ENCODE measurements at places on chromosomes 5 and 9.

GRCh38 chr9:27369591-27369990 is 72.6 kb upstream of the EQTN start:
- no peak for DNase-seq

GRCh38 chr5:132271251-132272246 is 14.1 kb downstream of the PDLIM4 start:
- no peak for DNase-seq

DNA sequence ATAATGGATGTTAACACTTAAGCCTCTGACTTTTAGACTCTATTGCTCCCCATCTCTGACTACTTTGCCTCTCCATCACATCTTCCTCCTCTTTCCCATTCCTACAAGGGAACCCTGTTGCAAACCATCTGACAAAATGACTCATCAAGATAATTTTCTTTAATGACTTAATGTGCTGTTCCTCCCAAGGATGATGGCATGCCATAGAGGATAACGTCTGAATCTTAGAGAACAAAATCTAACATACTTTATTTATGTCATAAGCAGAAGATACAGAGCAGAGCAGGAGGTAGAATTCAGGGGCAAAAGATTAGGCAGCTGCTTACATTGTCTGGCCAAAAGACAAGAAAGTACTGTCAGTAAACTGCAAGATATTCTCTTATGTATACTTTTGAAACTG is 76.8 kb downstream of the FGF10 start:
- no peak for DNase-seq

GRCh38 chr9:4997631-4998030 is 12.6 kb downstream of the JAK2 start:
- DNase-seq = no peak

DNA sequence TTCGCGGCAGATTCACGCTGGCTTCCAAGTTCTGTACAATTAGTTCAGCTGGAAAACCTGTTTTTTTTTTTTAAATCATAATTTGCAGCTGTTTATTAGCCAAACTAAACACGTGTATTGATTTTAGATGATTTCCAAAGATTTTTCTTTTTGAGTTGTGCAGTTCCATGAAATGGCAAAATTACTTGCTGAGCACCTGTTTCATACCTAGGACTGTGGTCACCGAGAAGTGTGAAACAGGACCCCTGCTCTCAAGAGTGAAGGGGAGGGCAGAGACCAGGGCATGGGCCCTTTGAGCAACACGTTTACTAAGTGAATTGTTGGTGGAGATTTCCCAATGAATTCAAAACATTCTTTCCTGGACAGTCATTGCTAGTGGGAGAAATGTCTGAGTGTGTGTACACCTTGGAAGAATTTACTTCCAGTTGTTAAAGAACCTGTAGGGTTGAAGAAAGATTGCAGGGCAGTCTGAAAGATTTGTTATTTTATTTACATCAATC is 688 bp downstream of the SNX24 start:
- no peak for DNase-seq

DNA sequence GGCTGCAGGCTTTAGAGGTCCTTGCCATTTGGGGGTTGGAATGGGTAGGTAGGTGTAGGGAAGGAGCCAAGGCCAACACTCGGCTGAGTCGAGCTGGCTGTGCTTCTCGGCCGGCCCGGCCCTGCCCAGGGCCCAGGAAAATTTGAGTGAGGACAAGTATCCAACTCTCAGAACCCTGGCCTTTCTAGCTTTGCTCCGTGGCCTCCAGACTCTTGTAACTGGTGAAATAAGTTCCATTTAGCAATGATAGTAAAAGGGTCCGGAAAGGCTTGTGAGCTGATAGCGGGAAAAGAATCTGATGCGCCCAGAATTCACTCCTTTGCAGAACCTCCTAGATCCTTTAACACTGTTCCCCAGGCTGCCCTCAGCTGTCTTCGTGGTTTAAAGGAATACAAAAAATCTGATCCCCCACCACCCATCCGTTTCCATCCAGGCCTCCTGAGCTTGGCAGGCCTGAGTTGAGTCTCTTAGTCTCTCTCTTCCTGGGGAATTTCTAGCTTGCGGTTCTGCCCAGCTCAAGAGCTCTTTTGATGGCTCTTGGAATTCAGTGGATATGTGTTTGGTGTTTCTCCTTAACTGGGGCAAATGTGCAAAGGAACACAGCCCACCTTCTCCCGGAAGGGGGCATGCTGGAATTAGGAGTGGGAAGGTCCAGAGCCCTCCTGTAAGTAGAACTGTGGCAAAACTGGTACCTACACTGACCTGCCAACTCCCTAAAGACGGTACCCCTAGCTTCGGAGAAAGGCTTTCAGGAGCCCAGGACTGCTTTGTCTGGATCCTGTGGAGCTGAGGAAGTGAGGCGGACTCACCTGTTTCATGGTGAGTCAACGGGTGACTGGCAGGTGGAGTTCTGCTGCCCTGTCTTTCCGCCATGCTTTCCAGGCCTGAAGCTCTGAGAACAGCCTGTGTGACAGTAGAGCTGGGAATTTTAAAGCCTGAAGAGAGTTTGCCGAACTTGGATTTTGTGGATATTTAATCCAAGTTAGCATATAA is 1.7 kb downstream of the DMRT3 start:
- no peak for DNase-seq
